Hepatocyte (in vitro differentiated cells): ENCODE measurements at places on chromosomes 12 and 14.
A peak's percentile ranks its signal among the peaks of the same experiment; 100 is the strongest.

DNA sequence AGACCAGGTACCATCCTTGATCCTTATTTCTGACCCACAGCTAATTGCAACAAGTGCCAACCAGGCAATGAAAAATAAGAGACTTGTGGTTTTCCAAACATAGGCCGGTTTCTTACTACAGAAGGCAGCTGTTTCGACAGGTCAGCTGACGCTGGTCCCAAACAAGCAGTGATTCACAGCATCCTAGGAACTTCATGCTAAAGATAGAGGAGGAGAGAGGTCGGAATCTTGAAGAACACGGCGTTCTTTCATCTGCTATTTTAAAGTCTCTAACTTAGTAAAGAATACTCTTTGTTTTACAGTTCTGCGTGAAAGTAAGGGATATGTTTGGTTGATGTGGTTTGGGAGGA lies 28.1 kb upstream of the ADGRD1 start:
- DNase-seq = no peak

DNA sequence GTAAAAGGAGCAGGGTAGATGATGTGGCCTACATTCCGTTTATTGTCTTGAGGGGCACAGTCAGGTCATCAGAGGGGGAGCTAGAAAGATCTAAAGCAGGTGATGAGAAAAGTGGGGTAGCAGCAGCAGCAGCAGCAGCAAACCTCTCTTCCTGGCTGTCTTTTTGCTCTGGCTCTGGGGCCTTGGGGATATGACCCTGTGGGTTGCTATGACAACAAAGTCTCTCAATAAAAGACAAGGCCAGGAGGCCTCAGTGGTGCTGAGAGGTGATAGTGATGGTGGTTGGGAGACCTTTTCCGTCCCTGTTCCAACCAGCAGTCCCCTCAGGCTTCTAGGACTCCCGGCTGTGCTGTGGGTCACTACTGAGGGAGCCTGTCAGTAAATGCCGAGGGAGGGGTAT lies 138.6 kb downstream of the SLC8A3 start:
- no peak for DNase-seq

DNA sequence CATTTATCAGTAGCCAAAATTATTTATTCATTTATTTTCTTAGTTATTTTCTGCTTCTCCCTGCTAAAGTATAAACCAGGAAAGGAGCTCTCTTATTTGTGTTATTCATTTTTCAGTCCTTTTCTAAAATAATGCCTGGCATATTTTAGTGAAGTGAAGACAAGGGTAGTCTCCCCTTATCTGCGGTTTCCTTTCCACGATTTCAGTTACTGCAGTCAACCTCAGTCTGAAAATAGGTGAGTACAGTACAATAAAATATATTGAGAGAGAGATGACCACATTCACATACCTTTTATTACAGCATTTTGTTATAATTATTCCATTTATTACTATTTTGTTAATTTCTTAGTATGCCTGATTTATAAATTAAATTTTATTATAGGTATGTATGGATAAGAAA lies 57.6 kb downstream of the GPR137C start:
- DNase-seq = no peak

DNA sequence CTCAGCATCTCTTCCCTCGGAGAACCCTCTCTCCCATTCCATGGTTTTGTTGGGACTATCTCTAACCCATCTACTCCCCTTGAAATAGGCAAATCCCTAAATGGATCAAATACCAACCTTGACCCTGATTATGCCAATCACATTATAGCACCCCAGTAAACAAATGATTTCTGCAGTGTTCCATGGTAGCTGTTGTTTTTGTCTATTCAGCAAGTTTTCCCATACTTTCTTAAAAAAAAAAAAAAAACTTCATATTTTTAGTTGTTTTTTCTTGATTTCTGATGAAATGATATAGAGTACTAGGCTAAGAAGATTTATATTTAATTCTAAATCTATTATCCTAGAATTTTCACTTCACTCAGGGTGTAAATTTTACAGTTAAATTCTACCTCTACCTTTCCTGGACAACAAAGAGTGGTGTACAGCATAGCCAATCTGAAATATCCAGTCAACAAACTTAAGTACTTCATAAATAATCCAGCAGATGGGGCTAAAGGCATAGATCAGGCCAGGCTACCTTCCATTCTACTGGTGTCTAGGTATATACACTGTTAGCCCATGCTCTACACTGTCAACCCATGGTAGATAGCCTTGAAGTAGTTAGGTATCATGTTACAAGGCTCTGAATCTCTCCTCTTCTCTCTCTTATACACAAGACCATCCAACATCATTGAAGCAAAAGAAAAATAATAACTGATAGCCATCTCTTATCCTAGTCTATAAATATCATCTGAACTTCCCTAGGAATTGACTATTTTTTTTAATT lies 82.2 kb downstream of the PLEKHG7 start:
- peak; percentile 82 for DNase-seq

DNA sequence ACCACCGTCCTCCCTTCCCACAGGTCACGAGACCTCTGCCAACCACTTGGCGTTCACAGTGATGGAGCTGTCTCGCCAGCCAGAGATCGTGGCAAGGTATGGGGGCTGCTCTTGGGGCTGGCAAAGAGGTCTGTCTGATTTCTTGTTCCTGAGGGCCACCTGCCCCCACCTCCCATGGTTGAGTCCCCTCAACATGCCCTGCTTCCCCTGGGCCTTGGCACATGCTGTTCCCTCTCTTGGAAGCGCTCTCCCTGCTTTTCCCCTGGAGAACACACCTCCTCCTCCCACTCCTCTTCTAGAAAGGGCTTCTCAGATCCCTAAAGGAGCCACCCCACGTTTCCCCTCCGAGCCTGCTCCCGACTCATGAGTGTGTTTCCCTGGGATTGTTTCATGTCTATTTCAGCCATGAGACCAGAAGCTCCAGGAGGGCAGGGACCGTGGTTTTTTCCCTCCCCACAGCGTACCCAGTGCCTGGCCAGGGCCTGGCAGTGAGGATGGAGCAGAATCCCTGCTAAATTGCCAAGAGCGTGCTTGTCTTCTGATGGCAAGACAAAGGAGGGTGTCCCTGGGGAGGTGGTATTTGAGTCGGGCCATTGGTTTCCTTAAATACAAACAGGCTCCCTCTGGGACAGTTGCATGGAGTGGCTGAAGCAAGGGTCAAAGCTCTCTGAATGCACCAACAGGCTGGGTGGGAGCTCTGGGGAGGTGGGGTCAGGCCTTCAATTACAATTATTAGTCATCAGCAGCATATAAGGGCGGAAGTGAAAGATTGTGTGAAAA lies 34.1 kb downstream of the CYP46A1 start:
- peak; percentile 1 for DNase-seq

DNA sequence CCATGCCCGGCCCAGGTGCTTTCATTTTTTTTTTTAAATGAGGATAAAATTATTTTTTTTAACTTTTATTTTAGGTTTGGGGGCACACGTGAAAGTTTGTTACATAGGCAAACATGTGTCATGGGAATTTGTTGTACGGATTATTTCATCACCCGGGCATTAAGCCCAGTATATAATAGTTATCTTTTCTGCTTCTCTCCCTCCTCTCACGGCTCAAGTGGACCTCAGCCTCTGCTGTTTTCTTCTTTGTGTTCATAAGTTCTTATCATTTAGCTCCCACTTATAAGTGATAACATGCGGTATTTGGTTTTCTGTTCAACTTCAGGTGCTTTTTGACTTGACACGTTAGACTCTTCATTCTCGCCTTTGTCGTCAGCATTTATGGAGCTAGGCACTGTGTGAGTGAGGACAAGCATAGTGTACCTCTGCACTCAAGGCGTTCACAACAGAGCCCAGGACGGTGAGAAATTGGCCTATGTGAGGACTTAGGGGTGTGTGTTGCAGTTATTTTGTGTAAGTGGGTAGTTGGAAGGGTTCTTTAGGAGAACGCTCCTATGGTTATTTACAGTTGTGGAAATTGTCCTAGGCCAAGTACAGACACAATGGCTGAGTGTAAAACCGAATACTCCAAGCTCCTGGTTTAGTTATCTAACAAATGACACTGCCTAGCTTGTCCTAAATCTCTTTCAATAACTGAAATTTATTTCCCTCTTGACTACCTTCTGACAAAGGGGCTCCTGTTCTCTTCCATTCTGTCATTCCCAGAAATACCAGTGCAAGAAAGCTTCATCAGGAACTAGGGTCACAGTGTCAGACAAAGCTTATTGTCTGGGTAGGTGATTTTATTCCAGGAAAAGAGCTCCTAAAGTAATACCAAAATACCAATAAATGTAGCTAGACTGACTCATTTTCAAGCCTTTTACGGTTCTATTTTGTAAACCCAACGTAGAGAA lies 200.5 kb upstream of the PRICKLE1 start:
- no peak for DNase-seq

DNA sequence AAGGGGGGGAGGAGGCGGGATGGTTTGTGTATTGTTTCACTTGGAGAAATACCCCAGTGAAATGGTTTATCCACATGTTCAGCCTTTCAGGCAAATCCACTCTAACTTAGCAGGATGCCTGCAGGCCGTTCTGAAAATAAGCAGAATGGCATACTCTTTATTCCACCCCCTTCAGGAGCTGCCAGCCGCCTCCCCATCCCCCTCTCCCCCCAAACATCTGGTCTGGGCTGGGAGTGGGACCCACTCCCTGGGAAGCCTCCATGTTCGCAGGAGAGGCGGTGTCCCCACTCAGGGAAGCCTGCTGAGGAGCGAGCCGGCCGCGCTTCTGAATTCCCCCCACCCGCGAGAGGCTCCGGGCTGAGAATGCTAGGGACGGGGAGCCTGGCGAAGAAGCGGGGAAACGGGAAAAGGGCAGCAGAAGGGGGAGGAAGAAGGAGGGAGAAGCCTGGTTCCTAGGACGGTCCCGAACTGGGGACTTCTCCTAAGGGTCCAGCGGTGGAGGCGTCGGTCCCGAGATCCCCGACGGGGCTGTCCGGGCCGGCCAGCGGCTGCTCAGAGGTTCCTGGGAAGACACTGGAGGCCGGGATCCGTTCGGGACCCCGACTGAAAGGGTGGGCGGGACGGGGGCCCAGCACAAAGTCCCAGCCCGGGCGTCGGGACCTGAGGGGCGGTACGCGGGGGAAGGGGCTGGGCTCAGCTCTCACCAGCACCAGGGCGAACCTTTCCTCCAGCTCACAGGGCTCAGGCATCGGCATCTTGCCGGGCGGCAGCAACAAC lies 666 bp downstream of the FMNL3 start:
- peak; percentile 42 for DNase-seq

GRCh38 chr12:92109613-92110012 lies 36.0 kb downstream of the BTG1 start:
- DNase-seq = no peak

GRCh38 chr14:98736701-98737338 lies 535.2 kb downstream of the BCL11B start:
- DNase-seq = no peak

DNA sequence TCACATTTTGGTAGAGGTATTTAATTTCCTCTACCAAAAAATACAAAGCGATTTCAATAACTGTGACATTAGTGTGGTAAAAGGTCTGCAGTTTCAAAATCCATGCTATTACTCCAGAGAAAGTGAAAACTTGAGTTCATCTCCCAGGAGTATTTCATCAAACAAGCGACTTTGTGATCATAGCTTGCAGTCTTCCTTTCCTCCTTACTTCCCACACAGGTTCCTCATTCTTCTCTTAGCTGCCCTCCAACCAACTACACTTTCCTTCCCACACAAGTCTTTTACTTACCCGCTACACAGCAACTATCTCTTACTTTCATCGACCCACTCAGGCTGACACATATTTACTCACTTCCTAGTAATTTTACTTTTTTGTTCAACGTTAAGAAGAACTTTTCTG lies 413.4 kb upstream of the USP15 start:
- no peak for DNase-seq

DNA sequence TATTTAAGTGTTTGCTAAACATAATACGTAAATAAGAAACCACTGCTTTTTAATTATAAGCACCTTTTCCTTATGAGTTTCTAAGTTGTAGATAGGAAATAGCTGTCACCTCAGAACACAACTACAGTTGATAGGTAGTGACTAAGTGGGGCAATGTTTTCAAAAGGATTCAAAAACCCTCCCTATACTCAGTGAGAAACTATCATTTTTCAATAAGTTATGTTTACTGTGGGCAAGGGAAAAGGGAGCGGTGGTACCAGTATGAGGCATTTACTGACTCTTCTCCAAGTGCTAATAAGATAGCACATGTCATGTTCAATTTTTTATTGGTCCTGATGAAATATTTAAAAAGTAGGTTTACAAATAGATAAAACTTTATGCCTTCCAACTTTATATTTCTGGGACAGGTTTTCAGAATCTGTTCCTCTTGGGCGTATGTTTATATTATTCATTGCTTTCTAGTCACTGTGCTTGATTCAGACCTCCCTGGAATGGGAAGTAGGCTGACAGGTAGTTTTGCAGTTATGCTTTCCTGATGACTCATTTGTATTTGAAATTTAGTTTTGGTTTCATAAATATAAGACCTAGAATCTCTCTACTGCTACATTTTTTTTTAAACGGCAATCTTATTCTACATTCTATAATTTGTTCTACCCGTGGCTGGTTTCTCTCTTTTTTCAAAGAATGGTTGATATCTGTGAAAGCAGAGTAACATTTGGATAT lies 153.1 kb downstream of the TMEM117 start:
- DNase-seq = no peak

DNA sequence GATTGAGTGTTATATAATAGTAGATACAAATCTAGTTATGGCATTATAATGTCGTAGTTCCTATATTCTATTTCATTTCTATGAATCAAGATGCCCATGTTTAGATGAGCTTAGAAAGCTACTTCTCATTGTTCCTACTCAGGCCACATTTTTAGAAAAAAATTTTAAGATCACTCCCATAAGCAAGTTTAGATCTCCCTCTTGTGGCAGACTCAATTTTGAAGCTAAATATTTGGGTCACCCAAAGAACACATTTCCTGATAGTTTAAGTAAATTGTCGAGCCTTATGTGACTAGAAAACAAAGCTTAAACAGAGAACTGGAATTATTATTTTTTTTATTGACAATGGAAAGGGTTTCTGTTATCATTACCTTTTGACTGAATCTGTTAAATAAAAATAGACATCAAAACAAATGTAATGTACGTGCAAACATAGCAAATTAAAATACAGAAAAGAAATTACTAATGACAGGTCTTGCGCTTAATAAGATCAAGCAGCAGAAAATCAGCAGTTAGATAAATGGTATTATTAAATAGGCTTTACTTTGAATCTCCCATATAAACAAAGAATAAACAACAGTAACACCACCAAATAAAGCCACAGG lies 180.2 kb downstream of the ACSS3 start:
- peak; percentile 50 for DNase-seq

DNA sequence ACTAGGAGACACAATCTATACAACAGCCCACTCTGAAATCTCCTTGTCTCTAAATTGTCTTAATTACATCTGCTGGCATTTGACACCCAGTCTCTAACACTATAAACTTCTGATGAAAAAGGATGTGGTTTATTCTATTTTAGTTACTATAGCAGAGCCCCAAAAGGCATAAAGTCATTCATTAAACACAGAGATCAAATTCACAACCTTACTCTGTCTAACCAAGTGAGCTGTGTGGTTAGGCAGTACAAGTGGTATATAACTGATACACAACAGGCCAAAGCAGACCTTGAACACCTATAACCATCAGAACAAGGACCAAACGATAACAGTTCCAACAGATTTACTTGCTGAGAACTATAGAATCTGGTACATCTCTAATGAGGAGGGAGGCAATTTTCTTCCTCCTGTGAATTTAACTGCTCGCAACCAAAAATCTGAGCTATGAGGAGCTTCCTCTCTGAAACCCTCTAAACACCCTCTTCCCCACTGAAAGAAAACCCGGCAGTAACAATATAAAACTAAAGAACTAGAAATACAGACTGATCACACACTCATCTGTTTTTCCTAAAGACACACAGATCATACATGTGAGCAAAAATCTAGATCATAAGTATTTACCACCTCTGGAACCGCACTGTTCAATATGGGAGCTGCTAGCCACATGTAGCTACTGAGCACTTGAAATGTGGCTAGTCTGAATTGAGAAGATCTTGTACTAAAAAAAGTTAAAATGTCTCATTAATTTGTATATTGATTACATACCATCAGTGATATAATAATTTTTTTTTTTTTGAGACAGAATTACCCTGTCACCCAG lies 17.7 kb downstream of the SPPL3 start:
- DNase-seq = no peak
